ENCODE measurements at places on chromosomes 1 and 21.
A peak's percentile ranks its signal among the peaks of the same experiment; 100 is the strongest.

- DNase-seq: peak; percentile 55
Measured at GRCh38 chr1:168485048-168485447, 58.7 kb downstream of the XCL2 start.

- no peak for DNase-seq
Measured at GRCh38 chr21:30336596-30336995, 898 bp downstream of the KRTAP27-1 start.

DNA sequence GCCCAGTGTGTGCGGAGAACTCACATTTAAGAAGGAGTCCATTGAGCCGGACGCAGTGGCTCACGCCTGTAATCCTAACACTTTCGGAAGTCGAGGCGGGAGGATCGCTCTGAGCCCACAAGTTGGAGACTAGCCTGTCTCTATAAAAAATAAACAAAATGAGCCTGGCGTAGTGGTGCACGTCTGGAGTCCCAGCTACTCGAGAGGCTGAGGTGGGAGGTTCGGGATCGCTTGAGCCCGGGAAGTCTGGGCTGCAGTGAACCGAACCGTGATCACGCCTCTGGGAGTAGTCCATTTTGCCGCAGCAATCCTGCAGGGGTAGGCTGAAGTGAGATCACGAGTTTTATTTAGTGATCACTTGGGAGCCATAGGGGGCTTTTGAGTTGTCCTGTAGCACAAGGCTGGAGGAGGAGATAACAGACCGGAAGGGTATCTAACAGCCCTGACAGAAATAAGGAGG, 497 bp upstream of the FUCA1 start:
- peak; percentile 73 for DNase-seq

GRCh38 chr1:40984531-40984930, 5.0 kb downstream of the CTPS1 start:
- DNase-seq: no peak

- DNase-seq: no peak
Measured at GRCh38 chr1:19625291-19625937, 18.7 kb upstream of the NBL1 start.
